ENCODE measurements at places on chromosomes 16 and 17.
A peak's percentile ranks its signal among the peaks of the same experiment; 100 is the strongest.

GRCh38 chr16:15502041-15502725, 67.8 kb downstream of the BMERB1 start:
- DNase-seq = no peak

DNA sequence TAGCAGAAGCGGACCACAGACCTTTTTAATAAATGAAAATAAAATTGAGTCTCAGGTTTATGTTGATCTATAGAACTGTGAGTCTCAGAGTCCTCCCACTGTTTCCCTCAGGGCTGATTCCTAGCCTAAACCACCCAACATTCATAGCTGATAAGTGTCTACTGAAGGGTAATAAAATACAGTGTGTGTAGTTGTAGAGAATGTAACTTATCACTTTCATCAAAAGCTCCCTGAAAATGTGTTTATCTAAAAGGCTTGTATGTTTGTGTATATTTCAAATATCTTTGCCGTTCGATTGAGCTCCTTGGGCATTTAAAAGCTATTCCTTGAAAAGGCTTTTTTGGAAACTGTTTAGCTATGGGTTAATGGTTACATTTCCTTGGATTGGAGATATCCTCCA, 740.3 kb upstream of the SOX9 start:
- DNase-seq = no peak

GRCh38 chr16:86523166-86523740, 12.9 kb downstream of the FOXF1 start:
- DNase-seq = no peak

GRCh38 chr17:2343421-2343820, 6.1 kb downstream of the SGSM2 start:
- DNase-seq = no peak

DNA sequence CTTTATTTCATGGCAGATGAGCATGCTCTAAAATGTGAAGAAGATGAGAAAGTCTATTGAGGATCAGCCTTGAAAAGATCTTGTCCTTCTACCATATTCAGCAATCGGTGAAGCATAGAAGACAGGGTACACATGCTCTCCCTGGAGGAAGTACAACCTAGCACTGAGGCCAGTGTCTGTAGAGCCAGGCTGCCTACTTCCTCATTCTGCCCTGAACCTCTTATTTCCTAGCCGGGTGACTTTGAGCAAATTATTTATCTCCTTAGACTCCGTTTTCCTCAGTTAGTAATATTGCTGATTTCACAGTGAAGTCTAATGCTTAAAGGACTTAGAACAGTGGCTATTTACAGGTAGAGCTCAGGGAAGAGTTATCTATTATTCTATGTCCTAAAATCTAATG, 58.4 kb downstream of the TMEM100 start:
- DNase-seq = no peak

GRCh38 chr17:2337544-2338314, 428 bp downstream of the SGSM2 start:
- DNase-seq = peak; percentile 20

DNA sequence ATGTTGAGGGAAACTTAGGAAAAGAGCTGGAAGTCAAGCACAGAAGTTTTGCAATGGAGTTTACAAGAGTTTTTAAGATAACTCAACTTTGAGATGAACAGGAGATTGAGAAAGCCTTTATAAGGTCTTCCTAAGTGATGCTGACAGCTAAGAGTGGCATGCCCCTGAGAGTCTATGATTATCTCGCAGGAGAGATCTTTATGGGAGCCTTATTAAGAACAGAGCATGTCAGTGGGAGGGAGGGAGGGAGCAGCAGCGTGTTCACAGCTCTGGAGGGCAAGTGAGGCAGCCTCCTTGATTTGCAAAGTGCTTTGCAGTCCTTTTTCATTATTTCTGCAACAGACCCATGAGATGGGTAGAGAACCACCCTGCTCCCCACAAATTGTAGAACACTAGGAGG, 30.7 kb downstream of the GNAO1 start:
- no peak for DNase-seq

DNA sequence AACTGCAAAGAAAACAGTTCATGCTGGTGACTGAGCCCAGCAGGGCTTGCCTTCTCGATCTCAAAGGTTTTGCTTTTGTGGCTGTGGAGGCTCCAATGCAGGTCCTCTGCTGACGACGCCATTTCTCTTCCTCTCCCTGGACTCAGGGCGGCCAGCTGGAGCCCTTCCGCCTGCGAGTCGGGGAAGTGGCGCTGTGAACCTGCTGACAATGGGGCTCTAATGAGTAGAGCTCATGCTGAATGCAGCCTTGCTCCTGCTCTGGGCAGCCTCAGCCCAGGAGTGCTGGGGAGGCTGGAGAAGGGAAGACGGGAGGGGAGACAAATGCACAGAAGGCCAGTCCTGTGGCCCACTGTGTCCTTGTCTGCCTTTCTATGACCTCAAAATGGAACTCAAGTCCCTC, 43.8 kb downstream of the VAC14 start:
- no peak for DNase-seq

DNA sequence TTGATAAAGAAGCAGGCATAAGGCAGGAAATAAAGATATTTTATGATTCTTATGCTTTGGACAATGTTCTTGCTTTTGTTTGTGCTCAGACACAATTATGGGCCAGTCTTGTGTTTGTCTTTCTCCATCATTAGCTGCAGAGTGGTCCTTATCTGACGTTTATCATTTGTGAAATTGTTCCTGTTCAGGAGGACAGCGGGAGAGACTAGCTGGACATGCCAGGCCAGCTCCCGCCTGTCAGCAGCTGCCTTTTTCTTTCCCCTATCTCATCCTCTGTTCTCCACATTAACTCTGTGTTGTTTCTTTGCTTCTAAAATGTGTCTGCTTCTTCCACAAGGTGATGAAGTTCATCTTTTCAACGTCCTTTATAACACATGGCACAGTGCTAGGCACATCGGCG, 333.5 kb downstream of the NPIPA8 start:
- no peak for DNase-seq

- DNase-seq = no peak
Observed at GRCh38 chr17:76691379-76692191, 19.2 kb downstream of the MXRA7 start.

GRCh38 chr17:83041305-83041704, 38.1 kb upstream of the METRNL start:
- no peak for DNase-seq

DNA sequence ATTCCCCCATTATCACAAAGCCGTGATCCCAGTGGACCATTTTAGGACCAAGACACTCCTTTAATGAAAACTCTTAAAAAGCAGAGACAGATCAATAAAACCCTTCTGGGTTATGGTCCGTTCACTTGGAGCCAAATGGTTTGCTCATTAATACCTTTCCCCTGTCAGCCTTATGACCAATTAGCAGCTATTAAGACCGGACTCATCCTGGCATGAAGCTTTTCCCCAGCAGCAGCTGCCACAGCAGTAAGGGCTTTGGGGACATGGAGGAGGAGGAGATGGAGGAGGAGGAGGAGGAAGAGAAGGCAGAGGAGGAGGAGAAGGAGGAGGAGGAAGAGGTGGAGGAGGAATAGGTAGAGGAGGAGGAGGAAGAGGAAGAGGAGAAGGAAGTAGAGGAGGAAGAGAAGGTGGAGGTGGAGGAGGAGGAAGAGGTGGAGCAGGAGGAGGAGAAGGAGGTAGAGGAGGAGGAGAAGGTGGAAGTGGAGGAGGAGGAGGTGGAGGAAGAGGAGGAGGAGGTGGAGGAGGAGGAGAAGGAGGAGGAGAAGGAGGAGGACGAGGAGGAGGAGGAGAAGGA, 50.1 kb upstream of the IRX3 start:
- DNase-seq = no peak

- DNase-seq = no peak
Observed at GRCh38 chr17:59110973-59111372, 4.3 kb upstream of the TRIM37 start.

DNA sequence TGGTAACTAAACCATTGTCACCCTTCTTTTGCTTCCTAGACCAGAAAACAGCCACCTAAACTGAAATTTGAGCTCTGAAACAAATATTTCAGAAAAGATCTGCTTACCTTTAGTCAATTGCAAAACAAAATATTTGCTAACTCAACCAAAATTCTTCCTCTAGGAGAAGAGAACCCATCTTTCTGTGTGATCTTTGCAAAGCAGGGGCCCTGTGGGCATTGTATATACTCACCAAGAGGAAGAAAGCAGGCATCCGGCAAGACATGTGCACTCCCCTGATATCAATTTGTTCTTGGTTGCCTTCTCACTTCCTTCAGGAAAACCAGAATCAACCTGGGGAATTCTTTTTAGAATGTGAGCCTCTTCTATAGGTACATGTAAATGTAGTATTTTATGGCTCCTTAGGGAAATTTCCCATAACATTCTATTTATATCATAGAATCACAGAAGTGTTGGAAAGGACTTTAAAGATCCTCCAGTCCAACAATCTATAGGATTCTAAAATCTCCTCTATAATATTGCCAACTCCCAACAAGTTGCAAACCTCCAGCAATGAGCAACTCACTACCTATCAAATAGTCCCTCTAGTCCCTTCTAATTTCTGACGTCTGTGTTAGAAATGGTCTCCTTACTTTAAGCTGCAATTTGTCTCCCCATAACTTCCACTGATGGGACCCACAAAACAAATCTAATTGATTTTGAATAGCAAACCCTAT, 966 bp downstream of the SLFN14 start:
- no peak for DNase-seq

GRCh38 chr17:82783498-82783897, 31.6 kb downstream of the TBCD start:
- no peak for DNase-seq

DNA sequence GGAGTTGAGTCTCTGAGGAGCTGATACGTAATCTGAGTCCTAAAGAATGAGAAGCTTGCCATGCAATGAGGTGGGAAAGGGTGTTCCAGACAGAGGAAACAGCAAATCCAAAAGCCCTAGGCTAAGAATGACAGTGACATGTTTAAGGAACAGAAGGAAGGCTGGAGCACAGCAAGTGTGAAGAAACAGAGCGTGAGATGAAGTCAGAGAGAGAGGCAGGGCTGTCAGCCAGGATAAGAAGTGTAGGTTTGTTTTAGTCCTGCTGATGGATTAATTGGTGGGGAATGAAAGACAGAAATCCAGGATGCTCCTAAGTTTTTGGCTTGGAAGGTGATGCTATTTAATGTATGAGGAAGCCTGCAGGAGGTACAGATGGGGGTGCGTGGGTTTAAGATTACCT, 14.5 kb downstream of the MMP28 start:
- no peak for DNase-seq

- DNase-seq = no peak
Observed at GRCh38 chr17:63387656-63388340, 58.3 kb downstream of the CYB561 start.

- DNase-seq = no peak
Observed at GRCh38 chr17:6422654-6423241, 12.2 kb downstream of the AIPL1 start.

GRCh38 chr16:28192806-28193529, 18.8 kb downstream of the XPO6 start:
- DNase-seq = no peak

GRCh38 chr16:49466881-49467280, 93.3 kb downstream of the C16orf78 start:
- DNase-seq = no peak

DNA sequence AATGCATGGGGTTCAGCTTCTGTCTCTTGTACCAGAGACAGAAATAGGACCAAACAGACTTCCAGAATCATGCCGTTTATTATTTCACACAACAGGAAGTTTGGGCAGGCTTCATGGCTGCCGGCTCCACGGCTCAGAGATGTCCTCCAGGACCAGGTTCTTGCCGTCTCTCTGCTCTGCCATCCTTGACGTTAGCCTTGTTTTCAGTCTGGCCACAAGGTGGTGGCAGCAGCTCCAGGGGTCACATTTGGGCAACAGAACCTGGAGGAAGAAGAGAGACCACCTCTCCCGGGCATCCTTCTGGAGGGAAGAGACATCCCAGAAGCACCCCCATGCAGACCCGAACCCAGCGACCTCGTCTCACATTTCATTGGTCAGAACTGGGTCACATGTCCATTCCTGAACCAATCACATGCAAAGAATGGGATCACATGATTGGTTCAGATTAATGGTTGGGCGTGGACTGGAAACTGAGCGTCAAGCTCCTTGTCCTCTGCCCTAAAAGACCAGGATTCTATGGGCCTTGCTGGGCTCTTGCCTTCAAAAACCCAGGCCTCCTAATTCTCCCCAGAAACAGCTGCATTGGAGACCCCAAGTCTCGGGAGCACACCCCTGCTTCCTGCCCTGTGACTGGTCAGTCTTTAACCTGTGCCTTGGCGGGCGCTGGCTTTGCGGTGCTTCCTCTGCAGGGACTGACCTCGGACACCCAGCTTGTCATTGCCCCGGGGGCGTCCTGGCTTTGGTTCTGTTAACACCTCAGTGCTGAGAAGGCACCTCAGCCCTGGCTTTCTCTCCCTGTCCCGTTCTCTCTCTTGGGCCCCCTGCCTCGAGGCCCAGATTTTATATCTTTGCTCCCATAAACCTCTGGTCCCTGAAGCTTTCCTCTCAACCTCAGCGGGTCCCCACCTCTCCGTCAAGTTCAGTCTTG, 63.3 kb downstream of the IRF8 start:
- no peak for DNase-seq

DNA sequence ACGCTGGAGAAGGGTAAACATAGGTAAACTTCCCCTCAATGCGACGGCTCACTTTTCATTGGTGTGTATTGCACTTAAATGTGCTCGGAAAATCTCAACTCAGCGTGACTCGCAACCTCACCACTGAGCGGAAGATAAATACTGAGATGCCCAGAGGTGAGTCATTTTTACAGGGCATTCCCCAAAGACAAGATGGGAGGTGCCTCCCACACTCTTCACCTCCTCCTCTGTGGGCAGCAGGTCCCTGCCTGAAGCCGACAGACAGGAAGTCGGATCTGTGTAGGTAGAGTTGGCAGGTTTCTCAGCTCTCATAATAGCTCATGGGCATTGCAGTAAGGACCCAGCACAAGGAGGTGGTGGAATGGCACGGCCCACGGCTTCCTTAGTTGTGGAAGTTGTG, 274.6 kb upstream of the HSBP1 start:
- peak; percentile 46 for DNase-seq

DNA sequence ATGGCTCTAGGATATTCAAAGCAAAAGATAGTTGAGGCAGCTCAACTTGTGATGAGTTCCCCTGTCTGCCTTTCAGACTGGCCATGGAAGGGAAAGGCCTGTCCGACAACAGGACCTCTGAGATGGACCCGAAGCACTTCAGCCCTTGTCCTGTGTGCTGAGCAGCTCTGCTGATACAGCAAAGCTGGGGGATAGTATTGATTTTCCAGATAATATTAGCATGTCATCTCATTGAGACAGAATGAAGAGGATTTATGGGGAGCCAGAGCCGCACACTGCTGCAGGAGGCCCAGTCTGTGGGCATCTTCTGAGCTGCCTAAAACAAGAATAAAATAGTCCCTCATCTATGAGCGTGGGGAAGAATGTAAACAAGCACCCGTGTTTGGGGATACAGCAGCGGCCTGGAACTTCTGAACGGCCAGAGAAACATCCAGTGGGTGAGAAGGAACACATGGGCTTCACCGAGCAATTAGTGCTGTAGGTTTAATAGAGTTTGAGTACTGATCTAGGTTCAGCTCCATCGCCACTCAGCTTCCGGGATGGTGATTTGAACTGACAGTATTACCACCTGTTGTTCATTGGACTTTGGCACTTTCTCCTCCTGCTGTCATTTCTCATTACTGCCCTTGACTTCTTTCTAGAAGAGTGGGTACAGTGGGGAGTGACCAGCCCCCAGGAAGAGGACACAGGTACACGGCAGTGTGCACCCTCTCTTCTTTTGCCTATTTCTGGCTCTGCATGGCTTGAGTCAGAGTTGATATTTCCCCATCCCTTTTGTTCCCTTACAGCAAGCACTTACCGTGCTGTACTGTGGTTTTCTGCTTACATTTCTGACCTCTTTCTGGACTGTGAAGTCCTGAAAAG, 96.5 kb upstream of the TBX2 start:
- no peak for DNase-seq

GRCh38 chr16:67449336-67449735, 18.4 kb downstream of the HSD11B2 start:
- no peak for DNase-seq
